ENCODE measurements at places on chromosomes 11 and 22.

DNA sequence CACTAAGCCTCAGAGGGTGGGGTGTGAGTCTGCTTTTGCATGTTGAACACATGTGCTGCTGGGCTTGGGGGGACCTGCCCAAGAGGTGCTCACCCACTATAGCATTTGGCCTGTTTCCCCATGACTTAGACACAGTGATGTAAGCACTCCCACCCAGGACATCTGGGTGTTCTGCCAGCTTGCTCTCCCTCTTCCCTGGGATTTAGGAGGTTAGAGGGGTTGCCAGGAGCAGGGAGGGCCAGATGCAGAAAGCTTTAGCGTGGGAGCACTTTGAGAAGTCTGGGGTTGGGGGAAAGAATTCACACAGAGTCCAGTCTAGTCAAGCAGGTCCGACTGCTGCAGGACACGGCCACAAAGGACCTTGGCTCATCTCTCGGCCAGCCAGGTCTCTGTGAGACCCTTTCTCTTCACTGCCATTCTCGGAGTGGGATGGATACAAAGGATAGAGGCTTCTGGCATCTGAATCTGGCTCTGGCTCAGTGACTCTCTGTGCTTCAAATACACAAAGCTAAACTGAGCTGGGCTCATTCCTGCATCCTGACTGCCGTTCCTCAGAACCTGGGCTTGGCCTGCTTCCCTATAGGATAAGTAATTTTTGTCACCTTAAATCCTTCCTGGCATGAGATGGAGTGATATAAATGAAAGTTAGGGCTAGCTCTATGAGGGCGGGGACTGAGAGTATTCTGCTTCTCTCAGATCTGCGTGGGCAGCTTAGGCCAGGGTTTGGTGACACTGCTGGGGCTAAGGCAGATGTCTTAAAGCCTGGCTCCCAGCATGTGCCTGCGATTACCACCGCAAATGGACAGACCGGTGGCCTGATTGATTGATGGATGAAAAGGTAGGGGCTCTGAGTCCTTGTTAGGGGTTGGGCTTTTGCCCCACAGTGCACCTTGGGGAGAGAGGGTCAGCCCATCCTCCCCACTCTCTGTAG, 14.5 kb downstream of the USP2 start:
- no peak for DNase-seq

GRCh38 chr11:292211-293121, 3.5 kb downstream of the PGGHG start:
- no peak for DNase-seq

GRCh38 chr11:7666292-7666866, 6.9 kb downstream of the CYB5R2 start:
- no peak for DNase-seq

GRCh38 chr22:32544953-32545558, 70.4 kb downstream of the FBXO7 start:
- no peak for DNase-seq

GRCh38 chr11:74175920-74176319, 4.8 kb downstream of the PPME1 start:
- no peak for DNase-seq

DNA sequence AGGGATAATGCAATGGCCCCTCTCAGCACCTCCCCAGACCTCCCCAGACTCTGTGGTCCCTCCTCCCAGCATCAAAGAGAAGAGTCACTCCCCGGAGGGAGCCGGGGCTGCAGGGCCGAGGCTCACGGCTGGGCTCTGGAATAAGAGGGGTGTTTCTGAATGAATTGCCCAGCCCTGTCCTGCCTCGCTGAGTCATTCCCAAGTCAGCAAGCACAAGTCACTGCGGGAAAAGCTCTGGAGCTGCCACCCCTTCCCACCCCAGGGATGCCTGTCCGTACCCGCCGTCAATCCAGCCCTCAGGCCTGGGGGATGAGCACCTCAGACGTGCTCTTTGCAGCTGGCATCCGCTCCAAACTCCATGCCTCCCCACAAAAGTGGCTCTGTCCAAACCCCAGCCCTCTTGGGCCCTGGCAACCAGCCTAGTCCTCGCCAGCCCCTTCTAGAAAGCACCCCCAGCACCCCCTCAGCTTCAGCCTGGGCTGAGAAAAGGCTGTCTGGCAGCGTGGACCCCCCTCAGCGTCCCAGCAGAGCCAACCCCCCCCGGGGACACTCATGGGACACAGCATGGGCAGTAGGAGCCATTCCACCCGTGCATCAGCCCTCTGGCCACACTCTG, 22.7 kb downstream of the CELSR1 start:
- DNase-seq, result no peak

DNA sequence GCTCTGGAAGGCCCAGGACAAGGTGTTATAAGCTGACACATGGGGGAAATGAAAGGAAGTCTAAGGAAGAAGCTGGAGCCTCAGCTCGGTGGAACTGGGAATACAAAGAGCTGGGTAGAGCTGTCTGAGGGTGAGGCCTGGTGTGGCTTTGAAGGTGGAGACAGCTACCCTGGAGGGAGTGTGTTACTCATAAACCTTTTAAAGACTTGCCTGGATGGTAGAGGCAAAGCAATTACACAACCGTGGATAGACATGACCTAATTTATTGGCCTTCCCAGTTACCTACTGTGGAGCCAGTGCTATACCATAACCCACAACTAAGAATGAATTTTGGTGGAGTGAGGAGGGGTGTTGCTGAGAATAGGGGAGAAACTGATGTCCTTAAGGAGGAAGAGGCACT, 22.6 kb downstream of the EXPH5 start:
- no peak for DNase-seq

DNA sequence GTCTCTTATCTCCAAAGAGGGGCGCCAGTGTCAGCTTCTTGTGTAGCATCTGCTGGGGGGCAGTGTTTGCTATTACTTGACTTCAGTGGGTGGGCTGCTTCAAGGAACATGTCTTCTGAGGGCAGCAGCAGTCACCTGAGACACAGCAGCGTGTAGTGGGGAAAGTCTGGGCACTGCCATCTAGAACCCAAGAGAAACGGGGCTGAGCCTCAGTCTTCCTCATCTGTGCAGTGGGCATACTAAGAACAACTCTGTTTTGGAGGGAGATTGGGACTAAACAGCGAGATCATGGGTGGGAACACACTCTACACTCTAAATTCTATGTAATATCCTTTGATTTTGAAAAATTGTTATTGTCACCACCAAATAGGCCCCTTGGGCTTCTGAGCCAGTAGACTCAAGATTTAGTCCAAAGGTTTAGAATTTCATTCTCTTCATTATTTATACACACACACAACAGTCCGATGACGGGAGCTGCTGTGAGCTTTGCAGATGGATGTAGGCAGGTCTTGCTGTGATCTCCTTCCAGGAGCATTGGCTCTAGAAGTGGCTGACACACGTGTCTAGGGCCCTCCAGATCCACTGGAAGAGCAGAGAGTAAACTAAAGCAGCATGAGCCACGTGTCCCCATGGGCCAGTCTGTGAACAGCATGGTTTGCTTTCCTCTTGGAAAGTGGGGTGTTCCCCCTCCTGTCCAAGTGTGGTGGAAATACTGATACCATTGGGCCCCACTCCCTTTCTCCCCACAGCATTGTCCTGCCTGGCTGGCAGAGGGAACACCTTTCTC, 51.8 kb downstream of the TRAF6 start:
- no peak for DNase-seq

DNA sequence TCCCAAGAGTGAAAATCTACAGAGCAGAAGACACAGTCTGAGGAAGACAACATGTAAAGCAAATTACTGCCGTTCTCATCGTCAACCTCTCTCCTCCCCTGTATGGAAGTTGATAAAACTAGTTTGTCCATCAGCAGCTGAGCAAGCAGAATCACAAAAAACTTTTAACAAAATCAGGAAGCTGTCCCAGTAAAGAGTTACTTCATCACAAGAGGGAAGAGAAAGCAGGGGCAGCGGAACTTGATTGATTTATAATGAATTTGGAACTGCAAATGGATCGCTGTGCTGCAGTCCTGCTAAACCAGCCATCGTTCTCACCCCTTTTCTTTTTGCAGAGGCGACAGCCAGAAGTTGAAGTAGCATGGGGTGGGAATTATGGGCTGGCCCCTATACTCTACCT, 13.7 kb upstream of the UCP3 start:
- no peak for DNase-seq

DNA sequence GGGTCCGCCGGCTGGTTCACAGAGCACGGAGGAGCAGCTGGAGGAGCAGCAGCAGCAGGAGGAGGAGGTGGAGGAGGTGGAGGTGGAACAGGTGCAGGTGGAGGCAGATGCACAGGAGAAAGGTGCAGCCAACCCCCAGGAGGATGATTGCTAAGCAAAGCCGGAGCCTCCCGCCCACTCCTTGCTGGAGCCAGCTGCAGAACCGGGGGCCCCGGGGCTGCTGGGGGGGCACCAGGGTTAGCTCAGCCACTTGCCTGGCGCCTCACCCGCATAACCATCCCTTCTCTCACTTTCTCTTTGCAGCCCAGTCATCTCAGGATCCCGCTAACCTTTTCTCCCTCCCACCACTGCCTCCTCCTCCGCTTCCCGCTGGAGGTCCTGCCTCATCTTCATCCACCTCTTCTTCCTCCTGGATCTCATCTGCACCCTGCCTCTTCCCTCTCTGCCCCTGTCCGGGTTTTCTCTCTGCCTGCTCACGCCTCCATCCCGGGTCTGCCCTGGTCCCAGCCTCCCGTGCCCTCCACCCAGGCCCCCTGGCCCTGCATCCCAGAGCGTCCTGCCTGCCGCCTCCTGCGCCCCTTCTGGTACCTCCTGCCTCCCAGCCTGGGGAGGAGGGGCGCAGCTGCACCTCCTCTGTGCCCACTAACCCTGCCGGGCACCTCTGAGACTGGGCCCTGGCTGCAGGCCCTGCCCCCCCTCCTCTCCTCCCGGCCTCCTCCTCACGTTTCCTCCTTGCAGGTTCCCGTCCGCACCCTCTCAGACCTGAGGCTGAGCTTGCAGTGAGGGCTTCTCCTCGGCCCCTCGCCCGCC, 9.5 kb downstream of the KCTD17 start:
- no peak for DNase-seq

DNA sequence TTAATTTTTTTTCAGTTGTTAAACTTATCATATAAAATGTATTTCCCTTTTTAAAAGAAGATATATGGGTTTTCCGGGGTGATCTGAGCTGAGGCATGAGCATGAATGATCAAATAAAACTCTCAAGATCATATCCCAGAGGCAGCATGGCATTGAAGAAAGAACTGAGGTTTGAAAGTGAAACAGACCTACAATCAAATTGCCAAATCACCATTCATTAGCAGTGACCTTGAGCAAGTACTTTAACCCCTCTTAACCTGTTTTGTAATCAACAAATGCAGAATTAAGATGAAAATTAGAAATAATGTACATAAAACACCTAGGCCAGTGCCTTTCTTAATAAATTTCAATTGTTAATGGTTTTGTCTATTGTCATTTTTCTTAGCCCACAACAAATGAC, 116.0 kb downstream of the RBFOX2 start:
- no peak for DNase-seq

DNA sequence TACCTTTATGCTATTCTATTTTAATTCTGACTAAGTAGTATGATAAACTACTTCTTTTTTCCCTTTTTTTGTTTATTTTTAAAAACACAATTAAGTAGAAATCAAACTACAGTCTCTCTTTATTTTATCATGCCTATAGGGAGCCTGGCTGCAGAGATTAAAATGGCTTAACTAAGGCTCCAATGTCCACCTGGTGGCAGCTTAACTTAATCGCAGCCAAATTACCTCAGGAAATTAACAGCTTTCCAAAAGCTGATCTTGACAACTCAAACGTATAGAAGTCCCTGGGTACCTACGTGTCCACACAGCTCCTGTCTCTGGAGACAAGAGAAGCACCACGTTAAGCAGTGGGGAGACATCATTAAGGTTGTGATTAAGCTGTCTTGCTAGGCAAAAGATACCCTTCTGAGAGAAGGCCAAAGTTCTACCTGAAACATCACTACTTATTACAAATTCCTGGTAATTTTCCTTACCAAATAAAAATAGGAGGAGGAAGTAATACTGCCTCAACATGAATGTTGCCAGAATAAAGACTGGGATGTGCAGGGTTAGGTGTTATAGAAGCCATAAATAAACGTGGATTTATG, 63.2 kb upstream of the SNX19 start:
- DNase-seq, result no peak

GRCh38 chr22:20864186-20864908, 5.5 kb downstream of the SNAP29 start:
- no peak for DNase-seq

DNA sequence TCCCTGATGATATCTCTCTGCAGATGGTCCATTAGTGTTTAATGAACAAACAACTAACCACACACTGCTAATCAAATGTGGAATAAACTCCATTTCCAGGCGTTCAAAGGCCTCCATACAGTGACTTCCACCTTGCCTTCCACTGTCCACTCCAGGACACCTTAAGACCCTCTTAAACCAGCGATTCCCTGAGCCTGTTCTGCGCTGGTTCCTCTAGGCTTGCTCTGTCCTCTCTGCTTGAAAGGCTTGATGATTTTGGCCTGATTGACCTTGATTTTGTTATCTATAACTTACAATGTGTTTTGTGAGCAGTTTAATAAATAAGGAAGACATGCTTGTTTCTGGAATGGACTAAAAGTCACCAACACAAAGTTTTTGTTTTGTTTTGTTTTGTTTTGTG, 12.0 kb downstream of the OVCH2 start:
- no peak for DNase-seq

- DNase-seq, result no peak
Observed at GRCh38 chr22:46539169-46539568, 1.7 kb upstream of the CELSR1 start.

DNA sequence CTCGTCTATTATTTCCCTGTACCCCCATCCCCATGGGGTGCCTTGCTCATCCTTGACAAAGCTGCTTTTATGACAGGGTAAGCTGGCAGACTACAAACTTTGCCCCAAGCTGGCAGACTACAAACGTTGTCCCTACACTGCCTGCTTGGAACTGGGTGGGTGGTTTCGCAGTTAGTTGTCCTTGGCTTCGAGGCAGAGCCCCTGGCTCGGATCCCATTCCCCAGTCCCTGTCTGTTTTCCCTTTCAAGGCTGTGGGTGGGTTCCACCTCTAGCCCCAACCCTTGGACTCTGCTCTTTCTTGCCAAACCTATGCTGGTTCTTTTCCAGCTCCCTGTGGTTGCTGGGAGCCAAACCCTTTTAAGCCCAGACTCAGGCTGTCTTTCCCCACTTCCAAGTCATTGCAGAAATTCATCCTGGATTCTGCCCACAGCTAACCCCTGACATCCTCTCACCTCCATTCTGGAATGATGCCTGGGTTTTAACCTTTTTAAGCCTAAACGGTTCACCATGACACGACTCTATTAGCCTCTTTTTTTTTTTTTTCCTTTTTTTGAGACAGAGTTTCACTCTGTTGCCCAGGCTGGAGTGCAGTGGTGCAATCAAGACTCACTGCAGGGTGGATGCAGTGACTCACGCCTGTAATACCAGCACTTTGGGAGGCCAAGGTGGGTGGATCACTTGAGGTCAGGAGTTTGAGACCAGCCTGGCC, 9.2 kb upstream of the RBM14 start:
- DNase-seq, result no peak

- no peak for DNase-seq
Observed at GRCh38 chr11:66124564-66124963, 54.5 kb downstream of the PACS1 start.

GRCh38 chr22:29715240-29715639, 4.6 kb upstream of the CABP7 start:
- DNase-seq, result no peak

- DNase-seq, result no peak
Observed at GRCh38 chr22:19798891-19799293, 38.3 kb downstream of the TBX1 start.

GRCh38 chr11:119593346-119593745, 135.7 kb downstream of the NECTIN1 start:
- DNase-seq, result no peak

- no peak for DNase-seq
Observed at GRCh38 chr11:26065944-26066343, 266.0 kb upstream of the ANO3 start.

Measured in esophagus squamous epithelium (tissue), 5 donors.